ENCODE measurements at places on chromosomes 5 and 9.

GRCh38 chr5:58133631-58134296 is 326.1 kb downstream of the PLK2 start:
- no peak for DNase-seq

DNA sequence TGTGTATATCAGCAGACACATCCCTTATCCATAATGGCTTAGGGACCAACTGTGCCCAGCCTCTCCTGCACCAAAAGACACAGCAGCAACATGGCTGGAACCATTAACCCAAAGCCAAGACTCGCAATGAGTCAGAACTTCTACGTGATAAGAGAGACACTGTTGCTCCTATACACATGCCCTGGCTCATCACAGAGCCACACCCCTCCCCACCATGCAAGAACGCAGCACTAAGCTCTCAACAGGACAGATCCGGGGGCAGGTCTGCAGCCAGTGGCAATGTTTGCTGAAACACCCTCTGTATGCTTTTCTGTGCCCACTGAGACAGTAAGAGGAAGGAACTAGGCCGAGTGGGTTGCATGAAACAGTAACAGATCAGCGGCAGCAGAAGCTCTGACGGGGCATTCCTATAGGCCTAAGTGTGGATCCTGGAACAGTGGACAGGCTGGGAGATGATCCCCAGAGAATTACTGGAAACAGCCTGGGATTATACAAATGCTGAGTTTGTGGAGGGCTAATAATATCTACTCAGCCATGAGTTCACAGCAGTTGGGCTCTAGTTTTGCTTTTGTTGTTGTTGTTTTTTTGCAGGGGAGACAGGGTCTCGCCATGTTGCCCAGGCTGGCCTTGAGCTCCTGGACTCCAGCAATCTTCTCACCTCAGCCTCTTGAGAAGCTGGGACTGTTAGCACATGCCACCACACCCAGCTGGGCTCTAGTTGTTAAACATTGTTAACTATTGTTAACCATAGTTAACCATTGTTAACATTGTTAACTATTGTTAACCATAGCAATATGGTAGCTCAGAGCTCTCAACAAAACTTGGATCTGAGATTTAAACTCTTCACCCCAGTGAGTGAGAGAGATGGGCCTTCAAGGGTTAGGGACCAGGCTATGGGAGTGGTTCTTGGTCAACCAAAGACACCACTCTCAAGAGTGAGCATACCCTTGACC is 41.0 kb downstream of the B4GALT1 start:
- no peak for DNase-seq

DNA sequence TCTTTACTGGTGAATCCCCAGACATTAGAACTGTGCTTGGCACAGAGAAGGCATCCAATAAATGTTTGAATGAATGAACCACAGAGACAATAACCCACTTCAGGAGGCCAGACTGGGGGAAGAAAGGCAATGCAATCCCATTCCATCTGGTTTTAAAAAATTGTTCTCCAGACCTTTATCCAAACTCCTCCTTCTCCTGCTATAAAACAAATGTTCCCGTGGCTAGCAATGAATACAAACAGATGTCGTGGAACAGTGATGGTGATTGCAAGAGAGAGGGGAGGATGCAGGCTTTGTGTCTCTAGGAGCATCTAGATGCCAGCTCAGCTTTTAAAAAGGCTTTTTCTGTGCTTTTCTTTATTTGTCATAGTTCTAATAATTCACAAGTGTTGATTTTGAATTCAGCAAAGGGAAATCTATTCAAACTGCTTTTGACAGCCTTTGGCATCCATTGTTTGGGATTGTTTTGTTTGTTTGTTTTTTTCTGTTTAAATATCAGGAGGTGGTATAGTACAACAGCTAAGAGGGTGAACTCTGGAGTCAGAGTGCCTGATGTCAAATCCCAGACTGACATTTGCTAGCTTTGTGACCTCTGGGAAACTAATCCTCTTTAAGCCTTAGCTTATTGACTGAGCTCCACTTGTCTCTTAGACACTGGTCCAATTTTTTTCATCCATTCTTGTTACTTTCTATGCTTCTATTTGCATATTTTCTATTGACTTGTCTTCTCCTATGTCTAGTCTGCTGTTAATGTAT is 59.1 kb downstream of the TNFSF15 start:
- no peak for DNase-seq

GRCh38 chr5:38535248-38535750 is 21.1 kb downstream of the LIFR start:
- no peak for DNase-seq

- no peak for DNase-seq
These were observed 121.7 kb upstream of the RAD23B start for GRCh38 chr9:107161338-107161737.

DNA sequence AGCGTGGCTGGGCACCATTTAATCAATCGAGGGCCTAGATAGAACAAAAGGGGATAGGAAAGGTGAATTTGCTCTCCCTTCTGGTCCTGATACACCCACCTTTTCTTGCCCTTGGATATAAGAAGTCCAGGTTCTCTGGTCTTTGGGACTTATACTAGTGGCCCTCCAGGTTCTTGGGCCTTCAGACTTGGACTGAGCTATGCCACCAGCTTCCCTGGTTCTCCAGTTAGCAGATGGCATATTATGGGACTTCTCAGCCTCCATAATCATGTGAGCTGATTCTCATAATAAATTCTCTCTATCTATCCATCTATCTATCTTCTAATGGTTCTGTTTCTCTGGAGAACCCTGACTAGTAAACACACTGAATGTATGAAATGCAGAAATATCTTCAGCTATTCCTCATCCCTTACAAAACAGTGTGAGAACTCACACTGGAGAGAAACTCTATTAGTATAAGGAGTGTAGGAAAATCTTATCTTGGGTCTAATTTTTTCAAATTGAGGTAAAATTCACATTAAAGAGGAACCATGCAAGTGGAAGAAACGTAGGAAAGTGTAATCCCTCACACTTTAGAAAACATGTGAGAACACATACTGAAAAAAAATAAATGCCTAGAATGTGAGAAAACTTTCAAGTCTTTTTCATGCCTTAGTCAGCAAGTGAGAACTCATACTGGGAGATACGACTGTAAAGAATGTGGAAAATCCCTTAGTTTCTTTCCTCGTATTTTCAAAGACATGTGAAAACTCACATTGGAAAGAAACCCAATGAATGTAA is 15.5 kb downstream of the PCDHB15 start:
- no peak for DNase-seq

- no peak for DNase-seq
These were observed 17.4 kb upstream of the PITX1 start for GRCh38 chr5:135051399-135051798.

DNA sequence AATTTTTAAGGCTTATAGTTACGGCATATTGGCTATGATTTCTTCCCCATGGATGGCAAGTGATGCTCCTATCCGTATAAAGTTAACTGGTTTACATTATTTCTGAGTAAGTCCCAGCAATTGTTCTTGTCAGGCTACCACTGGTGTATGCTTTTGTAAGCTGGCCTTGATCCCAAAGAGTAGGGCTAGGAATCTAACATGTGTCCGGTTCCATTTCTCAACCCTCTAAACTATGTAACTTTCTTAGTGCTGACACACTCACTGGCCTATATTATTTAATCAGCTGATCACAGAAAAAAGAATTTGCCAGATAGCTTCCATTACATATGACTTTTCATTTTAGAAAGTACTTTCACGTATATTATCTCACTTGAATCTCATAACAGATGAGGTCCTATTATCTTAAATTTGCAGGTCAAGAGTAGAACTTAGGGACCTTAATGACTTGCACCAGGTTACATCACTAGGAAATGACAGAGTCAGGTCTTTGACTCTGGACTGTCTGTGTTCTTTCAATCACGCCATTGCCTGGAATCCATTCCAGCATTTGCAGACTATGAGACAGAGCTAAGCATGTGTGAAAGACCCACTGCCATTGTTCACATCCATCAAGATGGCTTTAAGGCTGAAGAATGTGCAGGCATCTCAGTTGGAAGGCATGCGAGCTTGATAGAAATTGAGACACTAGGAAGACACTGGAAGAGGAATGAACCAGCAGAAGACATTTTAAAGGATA is 362.9 kb downstream of the ARRDC3 start:
- no peak for DNase-seq

GRCh38 chr5:110663525-110663924 is 62.9 kb downstream of the TMEM232 start:
- no peak for DNase-seq

- DNase-seq = no peak
These were observed 115.5 kb upstream of the TUT7 start for GRCh38 chr9:86469476-86470250.

GRCh38 chr9:79685577-79685976 is 113.8 kb downstream of the TLE4 start:
- no peak for DNase-seq

- no peak for DNase-seq
These were observed 62.0 kb upstream of the PHF24 start for GRCh38 chr9:34896112-34896511.

GRCh38 chr9:1198085-1198484 is 147.9 kb downstream of the DMRT2 start:
- DNase-seq = no peak

Data from activated T-helper 1 cell treated with anti-CD3 and anti-CD28 coated beads, Interleukin-2, amount 50 U/mL, for 16 hours (primary cell).